ENCODE measurements at places on chromosomes 11 and 22.

- peak; percentile 22 for DNase-seq
These were observed 25.1 kb downstream of the ADAMTS8 start for GRCh38 chr11:130403271-130403804.

DNA sequence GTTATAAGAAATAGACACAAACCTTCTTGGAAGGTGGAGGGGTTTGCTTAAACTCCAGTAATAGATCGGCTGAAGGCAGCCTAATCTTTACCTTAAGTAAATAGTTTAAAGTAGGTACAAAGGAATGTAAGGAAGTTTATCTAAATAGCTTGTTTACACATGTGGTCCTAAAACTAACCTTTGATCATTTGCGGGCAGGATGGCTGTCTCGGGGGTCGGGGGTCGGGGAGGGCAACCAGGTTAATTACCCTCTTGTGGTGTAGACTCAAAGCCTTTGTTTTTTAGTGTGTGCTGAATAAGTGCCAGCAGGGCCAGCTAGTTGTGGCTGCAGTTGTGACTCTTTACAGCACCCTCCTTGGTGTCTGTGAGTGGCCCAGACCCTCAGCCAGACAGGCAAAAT lies 256.9 kb upstream of the SESN3 start:
- no peak for DNase-seq

DNA sequence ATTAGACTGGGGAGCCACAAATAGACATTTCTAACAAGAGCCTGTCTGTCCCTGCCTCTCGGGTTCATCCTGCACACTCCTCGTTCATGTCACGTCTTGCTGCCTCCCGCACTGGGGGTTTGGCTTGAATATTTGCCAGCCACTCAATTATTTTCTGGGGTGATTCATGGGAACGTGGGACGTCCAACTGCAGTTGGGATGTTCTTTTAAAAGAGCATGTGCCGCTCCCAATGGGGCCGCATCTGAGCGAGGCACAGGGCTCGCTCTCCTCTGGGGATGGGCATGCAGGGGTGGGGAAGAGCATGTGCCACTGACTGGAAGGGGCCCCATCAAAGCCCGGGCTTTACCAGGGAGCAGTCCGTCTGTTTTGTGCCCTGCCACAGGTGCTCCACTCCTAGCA lies 43.4 kb downstream of the PARVG start:
- no peak for DNase-seq

DNA sequence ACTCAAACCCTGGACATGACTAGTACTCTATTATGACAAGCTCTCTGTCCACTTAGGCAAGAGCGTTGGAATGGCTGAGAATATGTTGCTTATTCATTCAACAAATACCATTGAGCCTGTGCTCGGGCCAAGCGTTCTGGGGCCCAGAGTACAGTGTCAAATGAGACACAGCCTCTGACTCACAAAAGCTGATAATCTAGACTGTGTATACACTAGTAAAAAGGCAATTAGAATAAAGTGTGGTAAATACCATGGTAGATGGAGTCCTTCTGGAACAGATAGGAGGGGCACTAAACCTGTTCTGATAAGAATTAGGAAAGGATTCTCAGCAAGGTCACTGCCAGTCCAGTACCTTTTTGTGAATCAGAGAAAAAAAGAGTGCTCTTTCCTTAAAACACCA lies 24.7 kb downstream of the KCNE3 start:
- no peak for DNase-seq

DNA sequence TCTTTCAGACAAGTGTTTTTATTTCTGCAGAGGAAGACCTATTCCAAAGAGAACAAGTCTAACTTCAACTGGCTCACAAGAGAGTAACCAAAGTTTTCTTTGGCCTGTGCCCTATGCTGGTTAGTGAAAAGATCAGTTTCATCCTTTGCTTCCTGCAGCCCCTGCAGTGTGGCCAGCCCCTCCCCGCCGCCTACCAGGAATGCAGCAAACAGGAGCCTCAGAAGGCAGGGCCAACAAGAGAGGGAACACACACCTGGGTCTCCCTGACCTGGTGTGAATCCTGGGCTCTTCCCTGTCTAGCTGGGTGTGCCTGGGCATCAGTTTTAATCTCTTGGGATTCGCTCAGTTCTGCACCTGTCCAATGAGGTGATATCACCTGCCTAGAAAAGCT lies 21.5 kb upstream of the SCARF2 start:
- DNase-seq, result no peak

DNA sequence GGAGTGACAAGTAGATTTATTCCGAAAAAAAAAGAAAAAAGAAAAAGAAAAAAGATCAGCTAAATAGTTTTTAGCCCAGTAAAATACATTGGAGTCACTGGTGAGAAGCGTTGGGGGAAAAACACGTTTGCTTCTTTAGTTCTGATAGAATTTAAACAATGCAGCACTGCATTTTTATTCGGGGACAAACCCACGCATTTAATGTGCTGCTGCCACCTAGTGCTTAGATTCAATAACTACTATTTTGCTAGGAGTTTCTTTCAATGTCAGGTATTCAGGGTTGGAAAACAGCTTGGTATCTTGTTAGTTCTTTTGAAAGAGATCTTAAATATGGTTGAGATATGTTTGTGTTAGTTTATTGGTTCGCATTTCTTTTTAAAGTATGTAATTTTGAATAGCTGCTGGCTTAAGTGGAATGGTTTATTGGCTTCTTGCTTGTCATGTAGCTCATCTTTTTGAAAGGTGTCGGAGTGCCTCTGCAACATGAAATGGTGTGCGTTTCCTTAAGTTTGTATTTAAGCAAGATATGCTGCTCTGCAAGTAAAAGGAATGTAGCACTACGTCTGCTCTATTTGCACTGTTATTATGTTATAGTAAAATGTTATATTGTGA lies 41.9 kb downstream of the SVIP start:
- no peak for DNase-seq

- DNase-seq, result no peak
These were observed 9.1 kb upstream of the FLI1 start for GRCh38 chr11:128684549-128685401.

DNA sequence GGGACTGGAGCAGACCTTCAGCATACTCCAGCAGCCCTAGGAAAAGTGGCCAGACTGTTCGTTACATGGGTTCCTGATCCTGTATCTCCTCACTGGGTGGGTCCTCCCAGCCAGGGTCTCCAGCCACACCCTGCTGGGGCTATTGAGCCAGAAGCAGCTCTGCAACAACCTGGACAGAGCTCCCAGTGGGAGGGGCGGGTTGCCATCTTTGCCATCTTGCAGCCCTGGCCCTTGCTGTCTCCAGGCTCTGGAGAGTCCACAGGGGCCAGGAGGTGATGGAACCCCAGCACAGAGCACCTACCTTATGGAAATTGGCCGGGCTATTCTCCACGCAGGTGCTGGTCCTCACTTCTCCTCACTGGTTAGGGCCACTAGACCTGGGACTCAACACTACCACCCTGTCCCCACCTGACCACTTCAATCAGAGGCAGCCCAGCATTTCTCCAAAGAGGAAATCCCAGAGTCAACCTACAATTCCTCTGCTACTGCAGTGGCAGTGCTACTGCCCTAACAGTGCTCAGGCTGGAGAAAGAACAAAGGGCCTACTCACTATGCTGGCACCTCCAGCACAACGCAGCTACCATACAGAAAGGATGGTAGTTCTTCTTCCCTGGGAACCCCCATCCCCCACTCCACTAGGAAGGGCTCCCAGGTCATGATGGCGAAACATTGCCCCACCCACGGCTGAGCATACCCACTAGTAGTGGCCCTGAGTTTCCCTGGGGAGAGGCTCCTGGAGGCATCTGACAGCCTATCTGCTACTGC lies 290.2 kb upstream of the NCAM1 start:
- peak; percentile 49 for DNase-seq

DNA sequence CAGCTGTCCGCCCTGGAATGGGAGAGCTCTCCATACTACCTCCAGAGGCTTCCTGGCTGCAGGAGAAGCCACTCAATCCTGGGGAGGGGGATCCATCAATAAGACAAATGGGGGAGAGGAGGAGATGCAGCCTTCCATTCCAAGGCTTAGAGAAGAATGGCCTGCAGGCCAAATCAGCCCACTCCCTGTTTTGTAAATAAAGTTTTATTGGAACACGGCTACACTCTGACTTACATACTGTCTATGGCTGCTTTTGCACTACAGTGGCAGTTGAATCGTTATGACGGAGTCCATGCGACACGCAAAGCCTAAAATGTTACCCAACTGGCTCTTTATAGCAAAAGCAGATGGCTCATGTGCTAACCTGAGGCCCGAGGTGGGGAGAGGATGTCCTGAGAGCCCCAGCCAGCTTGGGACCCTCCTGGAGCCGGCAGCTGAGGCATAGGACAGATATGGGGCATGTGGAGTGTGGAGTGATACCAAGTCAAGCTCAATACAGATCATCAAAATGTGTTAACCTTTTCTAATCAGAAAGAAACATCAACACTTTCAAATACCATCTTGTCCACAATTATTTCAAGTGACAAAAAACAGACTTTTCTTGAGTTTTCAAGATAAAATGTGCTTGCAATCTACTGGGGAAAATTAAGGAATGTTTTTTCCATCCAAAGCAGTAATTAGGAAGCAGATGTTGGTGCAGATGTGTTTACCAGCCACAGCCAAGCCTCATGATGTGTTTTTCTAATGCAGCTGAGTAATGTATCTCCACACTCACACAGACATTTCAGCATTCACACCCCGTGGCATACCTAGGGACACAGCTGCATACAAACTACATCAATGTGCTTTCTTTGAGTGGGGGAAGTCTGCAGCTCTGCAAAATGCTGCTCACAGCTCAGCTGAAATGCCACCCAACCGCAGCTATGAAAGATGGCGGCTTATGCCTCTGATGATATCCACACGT lies 181.6 kb downstream of the SHANK2 start:
- DNase-seq, result no peak

GRCh38 chr11:10414659-10415058 lies 40.4 kb upstream of the AMPD3 start:
- DNase-seq, result no peak

- DNase-seq, result no peak
These were observed 635 bp downstream of the PRR5 start for GRCh38 chr22:44702479-44703198.
